Renal pelvis (tissue), 12 donors: ENCODE measurements at places on chromosomes 13 and 19. TPM values are rescaled to one million over a fixed set of nuclear protein-coding genes. Genes with fewer than 3 reads are reported as not detected.

ZNF724 gene
- polyA plus RNA-seq: 5.0 TPM

GRCh38 chr19:37966662-37967231 is 59.7 kb downstream of the SIPA1L3 start:
- no peak for DNase-seq

- no peak for DNase-seq
Measured at GRCh38 chr13:84658491-84659358, 776.5 kb upstream of the SLITRK1 start.

DNA sequence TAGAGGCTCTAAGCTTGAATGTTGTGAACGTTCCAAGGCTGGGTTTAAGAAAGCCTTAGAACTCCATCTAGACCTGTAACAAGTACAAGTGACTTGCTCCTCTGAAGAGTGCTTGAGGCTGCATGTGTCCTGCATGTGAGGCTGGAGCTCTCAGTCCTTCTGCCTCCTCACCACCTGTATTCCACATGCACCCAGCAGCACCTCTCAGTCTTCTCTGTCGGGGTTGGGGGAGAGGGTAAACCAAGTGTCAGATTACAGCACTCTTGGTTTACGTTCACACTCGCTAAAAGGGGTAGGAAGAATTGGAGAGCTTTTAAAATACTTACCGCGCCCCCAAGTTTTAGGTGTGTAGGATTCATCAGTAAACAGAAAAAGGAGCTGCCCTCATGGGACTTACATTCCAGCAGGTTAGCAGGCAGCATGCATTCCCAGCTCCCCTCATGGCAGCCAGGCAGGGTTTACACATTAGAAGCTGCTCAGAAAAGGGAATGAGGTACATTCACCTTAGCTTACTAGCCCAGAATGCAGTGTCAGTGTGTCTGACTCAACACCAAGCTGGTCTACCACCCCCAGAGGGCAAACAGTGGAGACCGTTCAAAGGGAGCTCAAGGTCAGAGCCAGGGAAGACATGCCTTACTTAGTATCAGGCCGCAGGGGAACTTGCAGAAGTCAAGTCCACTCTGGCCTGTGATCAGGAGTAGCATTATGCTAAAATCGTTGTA is 248.1 kb downstream of the PCCA start:
- DNase-seq: no peak

DNA sequence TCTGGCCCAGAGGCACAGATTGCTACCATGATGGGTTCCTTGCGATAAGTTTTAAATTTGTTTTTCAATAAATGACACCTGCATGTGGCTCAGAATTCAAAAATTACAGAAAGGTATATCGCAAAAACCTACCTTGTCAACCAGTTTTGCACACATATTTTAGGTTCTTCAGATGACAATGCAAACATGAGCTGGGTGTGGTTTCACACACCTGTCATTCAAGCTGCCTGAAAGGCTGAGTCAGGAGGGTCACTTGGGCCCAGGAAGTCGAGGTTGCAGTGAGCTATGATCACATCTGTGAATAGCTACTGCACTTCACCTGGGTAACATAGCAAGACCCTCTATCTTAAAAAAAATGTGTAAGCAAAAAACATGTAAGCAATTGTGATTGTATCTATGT is 56.1 kb downstream of the DNM2 start:
- no peak for DNase-seq

DNA sequence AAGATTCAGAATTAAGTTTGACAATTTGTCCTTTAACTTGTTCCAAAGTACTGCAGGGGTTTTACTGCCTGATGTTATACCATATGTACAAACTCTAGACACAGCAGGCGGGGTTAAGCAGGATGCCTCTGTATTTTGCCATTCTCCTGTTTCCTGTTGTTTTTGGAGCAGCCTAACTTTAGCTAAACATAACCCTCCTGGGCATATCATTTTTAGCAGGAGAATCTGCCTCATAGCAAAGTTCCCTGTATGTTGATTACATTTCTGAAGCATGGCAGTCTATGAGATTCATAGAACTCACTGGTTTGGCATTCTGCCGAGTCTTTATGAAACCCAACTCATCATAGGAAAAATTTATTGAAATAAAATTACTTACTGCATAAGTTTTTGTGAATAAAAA is 5.2 kb downstream of the LHFPL6 start:
- DNase-seq: no peak

GRCh38 chr19:13932911-13933393 is 5.3 kb downstream of the PODNL1 start:
- no peak for DNase-seq

DNA sequence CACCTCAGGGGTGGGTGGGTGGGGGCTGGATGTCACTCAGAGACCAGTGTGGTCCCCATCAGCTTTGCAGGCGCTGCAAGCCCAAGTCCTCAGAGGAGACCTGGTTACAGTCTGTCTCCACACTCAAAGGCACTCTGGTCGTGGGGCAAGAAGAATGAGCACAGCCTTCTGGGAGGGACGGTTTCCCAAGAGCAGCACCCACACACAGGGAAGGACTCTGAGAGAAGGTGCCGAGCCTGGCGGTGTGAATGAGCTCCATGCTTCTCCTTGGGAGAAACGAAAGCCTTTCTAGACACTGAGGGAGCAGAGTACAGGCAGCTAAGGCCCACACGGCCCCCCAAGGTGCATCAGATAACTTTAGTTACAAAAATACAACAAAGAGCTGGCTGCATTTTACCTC is 473.6 kb downstream of the FOXO1 start:
- DNase-seq: no peak

DNA sequence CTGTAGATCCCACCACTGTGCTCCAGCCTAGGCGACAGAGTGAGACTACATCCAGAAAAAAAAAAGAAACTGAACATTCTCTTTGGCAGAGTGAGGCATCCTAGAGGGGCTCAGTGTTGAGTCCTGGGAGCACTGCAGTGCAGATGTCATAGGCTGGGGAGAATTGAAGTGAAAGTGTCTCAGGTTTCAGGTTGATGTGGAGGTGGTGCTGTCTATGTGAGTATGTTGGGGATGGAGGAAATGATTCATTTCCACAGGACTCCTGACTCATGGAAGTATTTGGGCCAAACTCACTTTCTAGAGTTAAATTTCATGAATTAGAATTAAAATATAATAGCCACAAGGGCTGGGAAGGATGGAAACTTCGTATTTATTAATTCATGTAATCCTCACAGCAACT is 134.4 kb upstream of the TSC22D1 start:
- DNase-seq: peak; percentile 53

DNA sequence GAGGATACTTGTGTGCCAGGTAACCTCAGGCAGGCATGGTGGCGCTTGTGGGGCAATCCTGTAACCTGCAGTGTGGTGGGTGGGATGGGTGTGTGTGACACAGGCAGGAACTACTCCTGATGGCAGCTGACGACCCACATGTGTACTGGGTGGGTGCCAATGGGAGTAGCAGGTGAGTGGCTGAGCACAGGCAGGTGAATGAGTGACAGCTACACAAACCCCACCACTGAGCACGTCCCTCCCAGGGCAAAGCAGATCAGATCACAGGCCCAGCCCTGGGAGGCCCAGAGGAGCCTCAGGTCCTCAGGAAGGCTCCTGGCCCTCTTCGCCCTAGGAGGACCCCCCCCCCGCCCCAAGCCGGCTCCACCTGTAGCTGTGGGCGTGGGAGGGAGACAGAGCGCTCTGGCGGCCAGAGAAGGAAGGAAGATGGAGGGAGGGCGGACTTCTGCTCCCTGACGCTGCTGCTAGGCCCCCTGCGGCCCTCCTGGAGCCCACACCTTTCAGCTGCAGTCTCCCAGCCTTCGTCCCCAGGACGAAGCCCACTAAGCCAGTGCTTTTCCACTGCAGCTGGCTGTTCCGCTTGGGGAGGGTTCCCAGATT is 1.3 kb upstream of the ZNF181 start:
- no peak for DNase-seq
